ENCODE measurements at places on chromosomes 13 and 19. TPM values are rescaled to one million over a fixed set of nuclear protein-coding genes. Genes with fewer than 3 reads are reported as not detected.

MEIOSIN gene
- not detected for total RNA-seq

- no peak for DNase-seq
These were observed 519.7 kb downstream of the DIAPH3 start for GRCh38 chr13:59643906-59644626.

ZNF558 gene
- total RNA-seq = 18.7 TPM

LINGO3 gene
- total RNA-seq = not detected

NCAN gene
- not detected for total RNA-seq

DNA sequence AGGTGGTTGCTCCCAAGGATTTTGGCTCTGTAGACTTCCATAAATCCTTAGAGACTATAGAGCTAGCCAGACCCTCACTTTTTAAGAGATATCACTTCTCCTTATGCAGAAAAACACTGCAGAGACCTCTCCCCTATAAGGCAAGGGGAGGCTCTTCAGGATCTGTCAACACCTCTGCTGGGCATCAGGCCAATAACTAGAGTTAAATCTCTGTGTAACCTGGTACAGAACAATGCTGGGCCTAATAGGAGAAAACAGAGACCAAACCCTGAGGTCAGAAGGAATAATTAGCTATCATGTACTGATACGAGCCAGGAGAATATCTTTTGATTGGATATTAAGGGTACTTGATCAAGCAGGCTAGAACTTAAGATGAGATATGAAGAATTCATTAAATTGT is 358.5 kb downstream of the TBC1D4 start:
- no peak for DNase-seq

GRCh38 chr19:13865571-13866462 is 11.1 kb upstream of the NANOS3 start:
- DNase-seq = no peak

DNA sequence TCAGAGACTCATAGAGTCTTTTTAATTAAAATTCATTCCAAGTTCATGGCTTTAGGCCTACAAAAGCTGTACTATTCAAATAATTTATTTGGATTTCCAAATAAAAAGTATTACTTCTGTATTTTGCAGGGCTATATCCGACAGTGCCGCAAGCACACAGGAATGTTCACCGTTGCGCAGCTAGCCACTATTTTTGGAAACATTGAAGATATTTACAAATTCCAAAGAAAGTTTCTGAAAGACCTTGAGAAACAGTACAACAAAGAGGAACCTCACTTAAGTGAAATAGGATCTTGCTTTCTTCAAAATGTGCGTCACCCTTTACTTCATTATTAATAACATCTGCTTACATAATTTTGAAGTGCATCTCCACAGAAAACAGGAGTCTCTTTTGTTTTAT is 20.5 kb upstream of the C1QTNF9 start:
- no peak for DNase-seq

DNA sequence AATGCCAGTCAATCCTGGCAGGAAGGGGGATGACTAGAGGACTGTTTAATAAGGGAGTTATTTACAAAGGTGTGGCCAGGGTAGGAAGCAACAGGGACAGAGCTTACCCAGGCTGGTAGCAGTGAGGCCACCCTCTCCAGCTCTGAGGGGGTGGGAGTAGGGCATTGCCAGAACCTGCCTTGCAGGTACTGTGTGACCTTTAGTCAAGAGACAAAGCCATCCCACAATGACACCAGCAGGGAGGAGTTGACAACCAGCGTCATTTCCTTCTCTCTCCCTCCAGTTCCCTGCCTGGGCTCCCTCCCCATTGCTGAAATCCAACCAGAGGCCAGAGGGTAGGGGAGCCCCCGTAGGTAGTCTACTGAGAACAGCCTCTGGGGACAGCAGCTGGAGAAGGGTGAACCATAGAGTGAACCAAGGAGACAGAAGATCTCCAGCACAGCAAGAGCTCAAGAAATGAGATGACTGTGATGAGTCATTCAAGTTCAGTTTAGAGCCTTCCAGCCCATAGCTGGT is 33.3 kb upstream of the SPATA13 start:
- DNase-seq = peak; percentile 32

MAP4K1 gene
- 1.5 TPM for total RNA-seq

CCDC8 gene
- 32.1 TPM for total RNA-seq

GRCh38 chr19:46328079-46328478 is 18.8 kb upstream of the PPP5C start:
- DNase-seq = no peak

DNA sequence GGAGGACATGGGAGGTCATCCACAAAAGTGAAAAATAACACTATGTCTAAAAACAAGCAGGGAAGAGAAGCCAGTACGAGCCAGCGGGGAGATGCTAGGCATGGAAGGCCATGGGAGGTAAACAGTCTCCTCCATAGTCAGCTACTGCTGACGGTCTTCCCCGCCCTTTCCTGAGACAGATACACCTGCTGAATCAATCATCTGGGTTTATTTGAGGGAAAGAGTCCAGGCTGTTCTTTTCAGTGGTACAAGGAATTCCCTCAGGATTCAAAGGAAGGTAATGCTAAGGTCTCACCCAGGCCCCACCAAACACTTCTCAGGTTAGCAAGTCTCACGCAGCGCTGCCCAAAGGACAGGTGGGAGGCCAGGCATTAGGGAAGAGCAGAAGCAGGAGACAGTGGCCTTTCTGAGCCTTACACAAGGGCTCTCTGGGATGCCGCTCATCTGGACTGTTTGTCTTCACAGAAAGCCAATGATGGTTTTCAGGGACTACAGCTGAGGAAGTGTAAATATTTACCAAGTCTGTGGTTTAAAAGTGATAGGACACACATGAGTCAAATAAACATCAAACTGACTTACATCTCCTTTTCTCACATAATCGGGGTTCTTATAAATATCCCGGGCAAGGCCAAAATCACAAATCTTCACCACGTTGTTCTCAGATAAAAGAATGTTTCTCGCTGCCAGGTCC is 173.9 kb downstream of the FLT1 start:
- no peak for DNase-seq

- peak; percentile 78 for DNase-seq
These were observed 7.5 kb upstream of the LIN7B start for GRCh38 chr19:49106648-49107135.

SBK3 gene
- total RNA-seq = not detected

PRTN3 gene
- total RNA-seq = not detected

DNA sequence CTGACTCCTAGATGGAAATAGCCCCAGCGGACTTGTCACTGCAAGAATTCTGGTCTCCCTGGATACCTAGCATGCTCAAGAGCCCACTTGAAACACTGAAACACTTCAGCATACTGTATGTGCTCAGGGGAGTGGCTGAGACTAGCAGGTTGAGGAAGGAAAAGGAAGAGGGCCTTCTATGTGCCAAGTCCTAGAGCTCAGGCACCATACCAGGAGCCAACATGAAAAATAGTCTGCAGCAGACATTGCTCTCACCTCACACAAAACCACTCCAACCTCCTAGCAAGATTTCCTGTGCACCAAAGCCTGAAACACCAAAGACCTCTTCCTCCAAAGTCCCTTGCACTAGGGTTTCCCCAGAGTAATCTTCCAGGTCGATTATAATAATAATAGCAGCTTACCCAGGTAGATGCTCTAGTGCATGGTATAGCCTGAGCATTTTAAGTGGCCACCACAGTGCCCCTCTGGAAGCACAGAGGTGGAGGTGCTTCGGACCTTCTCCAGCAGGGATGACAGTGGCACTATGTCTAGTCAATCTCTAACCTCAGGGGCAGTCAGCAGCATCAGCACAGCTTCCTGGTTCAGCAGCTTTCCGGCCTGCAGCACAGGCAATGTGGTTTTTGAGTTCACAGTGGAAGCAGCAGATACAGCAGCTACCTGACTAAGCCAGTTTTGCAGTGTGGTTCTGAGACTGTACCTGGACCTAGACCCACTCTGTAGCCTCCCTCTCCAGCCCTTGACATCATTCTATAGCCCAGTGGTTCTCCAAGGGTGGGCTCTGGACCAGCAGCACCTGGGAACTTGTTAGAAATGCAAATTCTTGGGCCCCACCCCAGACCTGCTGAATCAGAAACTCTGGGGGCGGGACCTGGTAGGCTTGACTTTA is 45.6 kb upstream of the UBE2L5 start:
- no peak for DNase-seq

GRCh38 chr13:48640767-48641166 is 13.0 kb upstream of the CYSLTR2 start:
- DNase-seq = no peak

GRCh38 chr13:89584058-89584620 is 1763.3 kb upstream of the MIR17HG start:
- peak; percentile 20 for DNase-seq

GRCh38 chr13:32587811-32588170 is 1.5 kb downstream of the PDS5B start:
- DNase-seq = no peak

OLFM2 gene
- 106 TPM for total RNA-seq

ZNF99 gene
- not detected for total RNA-seq

- DNase-seq = peak; percentile 37
These were observed 72.4 kb upstream of the TSC22D1 start for GRCh38 chr13:44648392-44649103.

- no peak for DNase-seq
These were observed 62.8 kb upstream of the LRCH1 start for GRCh38 chr13:46490129-46490528.

PEAK3 gene
- not detected for total RNA-seq

DNA sequence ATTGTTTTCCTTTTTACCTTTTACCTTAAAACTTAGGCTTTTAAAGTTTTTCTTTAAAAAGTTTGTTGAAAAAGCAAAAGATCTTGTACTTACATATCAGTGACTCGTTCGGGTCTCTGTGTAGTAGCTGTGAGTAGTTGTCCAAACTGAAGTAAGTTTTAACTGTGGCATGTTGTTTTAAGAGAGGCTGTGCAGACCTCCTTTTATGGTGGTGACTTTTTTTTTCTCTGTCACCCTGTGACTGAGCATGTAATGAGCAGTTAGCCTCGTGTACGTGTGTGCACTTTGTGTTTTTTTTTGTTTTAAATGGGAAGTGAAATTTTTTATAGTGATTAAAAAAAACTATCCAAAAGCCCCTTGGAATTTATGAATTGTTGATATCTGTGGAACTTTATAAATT is at the start of gene GPR183:
Gene GPR183 (minus strand): TSS at position 153 of the 400 bp plus-strand sequence. CDS start 11,254 bp downstream, outside the sequence.
- DNase-seq = no peak

- DNase-seq = no peak
These were observed 160.9 kb downstream of the PCDH9 start for GRCh38 chr13:67069117-67069767.

DNA sequence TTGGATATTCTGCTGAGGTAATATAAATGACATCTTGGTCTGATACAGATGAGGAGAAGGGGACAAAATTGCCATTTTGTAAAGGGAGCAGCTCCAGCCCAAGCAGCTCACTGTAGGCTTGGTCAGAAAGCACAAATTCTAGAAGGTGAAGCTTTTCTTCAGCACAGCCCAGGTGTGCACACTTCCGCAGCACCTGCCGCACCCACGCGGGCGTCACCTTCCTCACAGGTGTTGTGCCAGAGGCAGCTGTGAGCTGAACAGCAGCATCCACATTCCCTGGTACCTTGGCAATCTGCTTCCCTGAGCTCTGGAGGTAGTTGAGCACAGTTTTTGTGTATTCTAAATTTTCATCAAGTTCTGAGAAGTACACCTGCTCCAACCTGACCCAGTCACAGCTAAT is 79.0 kb downstream of the SACS start:
- DNase-seq = no peak

- DNase-seq = no peak
These were observed 16.6 kb upstream of the ZNF253 start for GRCh38 chr19:19849056-19849455.

UNC13A gene
- total RNA-seq = 5.8 TPM

DNA sequence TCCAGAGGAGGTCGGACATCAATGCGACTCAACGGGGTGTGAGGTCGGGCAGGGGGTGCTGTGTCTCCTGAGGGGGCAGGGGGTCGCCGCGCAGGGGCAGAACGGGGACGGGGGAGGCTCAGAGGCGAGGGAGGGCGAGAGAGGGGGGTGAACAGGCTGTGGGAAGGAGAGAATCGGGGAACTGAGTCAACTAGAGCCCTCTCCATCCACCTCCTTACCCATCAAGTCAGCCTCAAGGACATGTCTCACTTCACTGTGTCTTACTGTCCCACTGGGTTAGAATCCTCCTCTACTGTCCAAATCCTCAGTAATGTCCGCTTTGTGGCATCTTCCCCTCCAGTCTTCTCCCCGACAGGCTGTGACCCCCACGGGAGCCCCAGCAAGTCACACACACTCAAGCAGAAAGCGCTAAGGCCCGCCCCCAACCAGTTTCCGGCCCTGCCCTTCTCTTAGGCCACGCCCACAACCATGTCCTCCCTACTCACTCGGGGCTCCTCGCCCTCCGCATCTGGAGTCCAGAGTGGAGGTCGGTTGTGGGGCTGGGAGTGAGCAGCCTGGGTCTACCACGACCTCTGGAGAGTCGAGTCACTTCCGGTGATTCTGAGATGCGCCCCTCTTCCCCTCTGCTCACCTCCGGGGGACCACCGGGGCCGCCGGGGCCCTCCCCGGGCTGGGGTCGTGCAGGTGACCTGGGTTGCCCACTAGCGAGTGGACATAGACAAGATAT is 9.3 kb downstream of the PLEKHA4 start:
- DNase-seq = no peak

GRCh38 chr13:49240017-49240416 is 7.7 kb upstream of the CDADC1 start:
- DNase-seq = peak; percentile 49

- no peak for DNase-seq
These were observed 2.7 kb downstream of the PLAUR start for GRCh38 chr19:43667126-43667875.

GRCh38 chr13:113843063-113843654 is 20.7 kb downstream of the GAS6 start:
- no peak for DNase-seq

GRCh38 chr13:42123600-42123999 is 75.2 kb downstream of the DGKH start:
- DNase-seq = no peak

GRCh38 chr13:31282741-31283455 is 83.1 kb downstream of the B3GLCT start:
- DNase-seq = no peak

CEACAM20 gene
- 0.15 TPM for total RNA-seq

MEIS3 gene
- 9.6 TPM for total RNA-seq

DNA sequence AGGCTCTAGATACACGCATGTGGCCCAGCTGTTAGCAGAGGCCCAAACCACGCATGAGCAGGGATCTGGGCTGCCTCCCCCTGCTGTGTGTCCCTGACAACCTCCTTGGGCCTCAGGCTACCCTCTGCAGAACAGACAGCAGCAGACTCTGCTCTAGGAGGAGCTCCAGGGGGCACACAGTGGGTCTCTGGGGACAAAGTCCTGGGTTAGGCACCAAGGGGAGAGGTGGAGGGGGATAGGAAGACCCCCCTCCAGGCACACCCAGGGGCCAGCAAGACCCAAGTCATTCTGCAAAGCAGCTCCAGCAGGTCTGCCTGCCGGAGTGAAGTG is 8.0 kb downstream of the TINCR start:
- DNase-seq = no peak

GRCh38 chr19:37997911-37998344 is 90.9 kb downstream of the SIPA1L3 start:
- DNase-seq = peak; percentile 29

GRCh38 chr19:29612801-29613595 is 6.9 kb downstream of the POP4 start:
- no peak for DNase-seq

HCST gene
- 4.5 TPM for total RNA-seq

GRCh38 chr13:53953183-53953582 is 924.6 kb downstream of the OLFM4 start:
- DNase-seq = no peak
